ENCODE measurements at places on chromosomes 6 and 20.

DNA sequence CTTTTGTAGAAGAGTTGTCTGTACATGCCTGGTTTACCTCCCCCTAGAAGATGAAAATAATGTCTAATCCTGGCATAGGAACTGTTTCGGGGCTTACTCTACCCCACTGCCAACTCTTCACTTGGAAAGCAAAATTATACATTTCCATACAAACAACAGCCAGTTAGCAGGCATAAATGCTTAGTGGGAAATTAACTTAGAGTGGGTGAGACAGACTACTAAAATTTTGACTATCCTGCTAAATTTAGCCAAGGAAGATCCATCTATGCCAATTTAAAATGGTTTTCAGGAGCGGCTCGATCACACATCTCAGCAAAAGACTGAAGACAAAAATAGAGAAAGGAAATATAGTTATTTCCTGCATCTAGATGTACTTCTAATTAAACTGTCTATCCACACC is 221.2 kb downstream of the TPBG start:
- no peak for DNase-seq

DNA sequence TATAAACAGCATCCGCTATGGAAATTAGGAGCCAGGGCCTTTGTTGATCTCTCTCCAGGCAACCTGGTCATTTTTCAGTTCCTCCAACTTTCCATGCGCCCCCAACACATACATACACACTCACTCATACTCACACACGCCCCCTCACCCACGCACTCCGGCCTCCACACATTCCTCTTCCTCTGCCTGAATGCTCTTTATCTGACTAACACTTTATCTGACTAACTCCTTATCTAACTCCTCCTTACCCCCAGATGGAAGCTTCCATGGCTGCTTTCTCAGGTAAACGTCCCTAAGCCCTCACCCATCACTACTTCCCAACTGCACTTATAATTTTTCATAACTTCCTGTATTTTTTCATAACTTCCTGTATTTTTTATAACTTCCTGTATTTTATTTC is 17.4 kb downstream of the CASS4 start:
- no peak for DNase-seq

DNA sequence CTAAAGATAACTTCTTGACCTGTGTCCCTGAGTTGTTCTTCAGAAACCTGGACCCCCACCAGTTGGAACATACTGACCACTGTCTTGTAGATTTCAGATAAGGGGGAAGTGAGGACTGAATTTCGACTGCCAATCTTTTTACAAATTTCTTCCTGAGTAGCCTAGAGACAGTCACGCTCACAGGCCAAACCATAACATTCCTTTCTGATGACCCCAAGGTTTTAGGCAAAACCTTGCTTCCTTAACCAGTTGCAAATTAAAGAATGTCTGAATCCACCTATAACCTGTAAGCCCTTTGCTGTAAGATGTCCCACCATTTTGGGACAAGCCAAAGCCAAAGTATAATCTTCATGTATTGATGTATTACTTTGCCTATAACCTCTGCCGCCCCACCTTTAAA is 306.9 kb downstream of the LRFN2 start:
- DNase-seq, result no peak

- no peak for DNase-seq
Observed at GRCh38 chr20:364905-365794, 15.4 kb upstream of the TRIB3 start.

DNA sequence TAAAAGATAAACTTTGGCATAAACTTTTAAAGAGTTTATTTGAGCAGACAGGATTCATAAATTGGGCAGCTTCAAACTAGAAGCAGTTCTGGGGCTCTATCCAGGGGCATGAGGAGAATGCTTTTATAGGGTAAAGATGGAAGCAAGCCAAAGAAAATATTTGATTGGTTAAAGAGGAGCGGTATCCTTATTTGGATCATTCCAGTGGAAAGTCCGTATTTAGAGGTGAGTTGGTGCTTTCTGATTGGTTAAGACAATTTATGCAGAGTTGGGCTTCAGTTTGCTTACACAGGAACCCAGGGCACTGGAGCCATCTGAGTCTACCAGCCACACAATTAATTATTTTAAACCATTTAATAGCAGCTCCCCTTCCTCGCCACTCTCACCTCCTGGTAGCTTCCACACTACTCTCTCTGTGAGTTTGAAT is 37.9 kb upstream of the RNF217 start:
- no peak for DNase-seq

GRCh38 chr20:18904624-18905023 is 91.0 kb downstream of the SCP2D1 start:
- peak; percentile 8 for DNase-seq

DNA sequence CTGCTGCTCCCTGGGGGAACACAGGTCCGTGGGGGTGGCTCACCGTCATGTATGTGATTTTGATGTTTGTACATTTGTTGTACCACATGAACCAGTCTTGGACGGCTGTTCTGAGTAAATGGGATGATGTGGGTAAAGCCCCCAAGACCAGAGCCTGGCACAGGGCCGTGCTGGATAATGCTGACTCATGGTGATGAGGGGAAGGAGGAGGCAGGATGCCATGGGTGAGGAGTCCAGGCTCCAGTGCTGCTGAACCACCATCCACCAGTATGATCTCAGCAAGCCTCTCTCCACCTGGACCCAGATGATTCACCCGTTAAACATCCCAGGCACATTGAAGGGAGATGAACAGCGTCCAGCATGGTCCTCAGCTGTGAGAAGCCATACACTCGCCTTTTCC is 9.6 kb upstream of the APCDD1L start:
- DNase-seq, result no peak

- DNase-seq, result no peak
Observed at GRCh38 chr20:18139832-18140231, 2.2 kb downstream of the KAT14 start.

DNA sequence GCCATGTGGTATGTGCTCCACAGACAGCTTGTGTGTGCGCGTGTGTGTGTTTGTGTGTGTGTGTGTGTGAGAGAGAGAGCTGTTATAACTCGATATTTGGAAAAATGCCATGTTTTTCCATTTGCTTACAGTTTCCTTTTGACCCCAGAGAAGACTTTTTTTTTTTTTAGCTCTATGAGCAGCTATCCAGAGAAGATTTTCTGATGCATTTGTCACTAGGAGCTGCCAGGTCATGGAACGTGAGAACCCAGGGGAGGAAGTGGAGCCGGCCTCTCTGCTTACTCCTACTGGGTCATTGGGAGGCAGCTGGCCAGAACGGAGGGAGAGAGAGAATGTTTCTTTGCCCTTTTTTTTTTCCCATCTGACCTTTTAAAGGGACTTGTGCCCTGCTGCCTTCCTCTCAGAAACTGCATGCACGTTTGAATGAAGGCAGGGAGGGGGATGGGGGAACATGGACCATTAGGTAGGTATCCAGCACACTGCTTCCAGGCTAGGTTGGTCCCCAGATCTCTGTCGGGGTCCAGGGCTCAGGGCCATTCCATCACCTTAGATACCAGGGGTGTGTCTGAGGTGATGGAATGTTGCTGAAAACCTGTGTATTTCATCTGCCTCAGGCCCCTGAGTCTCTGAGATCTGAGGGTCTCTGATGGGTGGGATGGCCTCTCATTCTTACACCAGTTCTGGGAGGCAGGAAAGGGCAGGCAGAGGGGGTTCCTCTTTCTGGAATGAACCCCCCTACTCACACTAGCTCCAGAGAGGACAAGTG is 11.2 kb upstream of the MRPS18A start:
- no peak for DNase-seq

DNA sequence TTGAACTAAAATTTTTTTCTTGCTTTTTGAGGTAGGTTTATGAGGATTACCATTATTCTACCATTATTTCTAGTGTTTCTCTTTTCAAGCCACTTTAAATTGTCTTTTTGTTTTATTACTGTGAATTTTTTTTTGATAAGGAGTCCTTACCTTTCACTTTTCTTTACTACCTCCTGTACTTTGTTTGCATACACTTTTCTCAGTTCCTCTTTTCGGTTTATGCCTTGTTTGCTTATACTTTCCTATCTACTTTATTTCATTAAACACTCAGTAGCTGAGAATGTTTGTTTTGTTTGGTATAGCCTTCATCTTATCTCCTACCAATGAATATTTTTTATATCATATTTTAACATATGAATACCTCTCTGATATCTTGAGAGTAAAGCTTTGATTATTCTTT is 147.9 kb downstream of the TFAP2B start:
- no peak for DNase-seq

GRCh38 chr20:11195169-11195568 is 521.4 kb upstream of the JAG1 start:
- no peak for DNase-seq

DNA sequence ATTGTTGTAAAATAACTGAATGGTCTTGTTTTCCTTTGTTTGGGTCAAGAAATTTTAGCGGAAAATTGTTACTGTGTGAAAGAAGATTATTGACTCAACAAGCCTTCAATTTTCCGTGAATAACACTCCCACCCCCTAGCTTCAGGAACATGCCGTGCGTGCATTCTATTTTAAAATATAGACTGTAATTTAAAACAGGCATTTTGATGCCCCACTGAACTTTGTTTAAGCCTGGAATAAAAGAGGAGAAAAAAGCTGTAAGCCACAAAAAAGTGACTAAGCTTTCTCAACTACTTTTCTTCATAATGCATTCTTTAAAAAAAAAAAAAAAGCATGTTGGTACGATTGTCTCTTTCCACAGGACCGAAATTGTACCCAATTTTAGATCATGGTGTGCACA is 166.0 kb downstream of the ARID1B start:
- no peak for DNase-seq

DNA sequence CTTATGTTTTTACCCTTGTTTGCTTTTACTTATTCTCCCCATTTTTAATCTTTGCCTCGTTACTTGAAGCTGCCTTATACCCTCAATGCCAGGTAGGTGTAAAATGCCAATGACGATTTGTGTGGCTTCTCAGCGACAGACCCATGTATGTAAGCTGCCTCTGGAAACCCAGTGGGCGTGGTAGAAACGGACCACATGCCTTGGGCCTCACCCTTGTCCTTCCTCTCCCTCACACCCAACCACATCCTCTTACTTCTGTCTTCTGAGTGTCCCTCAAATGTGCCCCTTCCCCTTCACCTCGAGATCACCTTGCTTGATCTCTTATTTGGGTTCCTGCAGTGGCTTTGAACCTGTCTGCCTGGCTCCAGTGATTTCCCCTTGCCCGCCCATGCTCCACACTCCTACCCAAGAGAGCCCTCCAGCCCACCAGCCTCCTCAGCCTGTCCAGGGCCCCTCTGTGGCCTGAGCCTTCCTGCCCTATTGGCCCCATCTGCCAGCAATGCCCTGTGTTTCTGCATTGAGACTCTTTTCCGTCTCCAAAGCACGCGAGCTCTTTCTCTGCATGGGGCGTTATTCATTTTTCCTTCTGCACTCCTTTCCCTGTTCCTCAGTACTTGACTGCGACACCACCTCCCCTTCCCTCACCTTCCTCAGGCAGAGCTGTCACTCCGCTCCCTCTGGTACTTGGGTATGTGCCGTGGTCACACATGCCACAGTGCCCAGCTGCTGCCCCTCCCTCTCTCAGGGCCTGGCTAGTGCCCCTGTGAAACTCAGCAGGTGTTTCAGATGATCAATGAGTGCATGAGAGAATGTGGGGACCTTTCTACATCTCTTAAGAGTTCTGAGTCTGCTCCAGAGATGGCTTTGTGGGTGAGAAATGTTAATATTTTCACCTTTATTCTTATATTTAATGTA is 115.4 kb downstream of the SLX4IP start:
- DNase-seq, result no peak

- DNase-seq, result no peak
Observed at GRCh38 chr20:22719167-22719591, 134.8 kb upstream of the FOXA2 start.

GRCh38 chr6:34617231-34617630 is 61.1 kb upstream of the SPDEF start:
- DNase-seq, result no peak

GRCh38 chr20:12265662-12266061 is 348.0 kb downstream of the BTBD3 start:
- DNase-seq, result no peak

- no peak for DNase-seq
Observed at GRCh38 chr20:24675651-24676352, 206.4 kb downstream of the SYNDIG1 start.

DNA sequence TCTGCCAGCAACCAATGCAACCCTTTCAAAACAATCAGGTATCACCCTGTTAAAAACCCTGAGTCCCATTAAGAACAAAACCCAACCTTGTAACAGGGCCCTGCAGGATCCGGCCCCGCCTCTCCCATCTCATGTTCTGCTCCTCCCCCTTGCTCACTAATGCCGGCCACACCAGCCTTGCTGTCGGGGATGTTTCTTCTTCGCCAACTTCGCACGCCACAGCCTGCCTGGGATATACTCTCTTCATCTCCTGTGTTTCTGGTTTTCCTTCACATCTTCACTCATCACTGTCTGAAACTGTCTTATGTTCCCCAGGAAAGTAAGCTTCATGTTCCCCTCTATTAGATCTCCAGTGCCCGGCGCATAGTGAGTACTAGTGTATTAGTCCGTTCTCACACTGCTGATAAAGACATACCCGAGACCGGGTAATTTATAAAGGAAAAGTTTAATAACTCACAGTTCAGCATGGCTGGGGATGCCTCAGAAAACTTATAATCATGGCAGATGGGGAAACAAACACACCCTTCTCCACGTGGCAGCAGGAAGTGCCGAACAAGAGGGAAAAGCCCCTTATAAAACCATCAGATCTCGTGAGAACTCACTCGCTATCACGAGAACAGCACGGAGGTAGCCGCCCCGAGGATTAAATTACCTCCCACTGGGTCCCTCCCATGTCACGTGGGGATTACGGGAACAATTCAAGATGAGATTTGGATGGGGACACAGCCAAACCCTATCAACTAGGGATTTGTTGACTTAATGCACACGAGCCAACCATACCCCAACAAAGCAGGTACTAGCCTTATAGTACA is 5.1 kb downstream of the TP53RK start:
- DNase-seq, result peak; percentile 68

- DNase-seq, result no peak
Observed at GRCh38 chr6:13703496-13703895, 8.1 kb downstream of the RANBP9 start.

GRCh38 chr20:37542281-37542680 is 14.6 kb upstream of the BLCAP start:
- no peak for DNase-seq

- DNase-seq, result no peak
Observed at GRCh38 chr20:11826334-11826733, 91.4 kb upstream of the BTBD3 start.

- no peak for DNase-seq
Observed at GRCh38 chr6:77834591-77834996, 181.8 kb downstream of the MEI4 start.
